MV-4-11 (cell line): ENCODE measurements at places on chromosomes 7 and 10.

DNA sequence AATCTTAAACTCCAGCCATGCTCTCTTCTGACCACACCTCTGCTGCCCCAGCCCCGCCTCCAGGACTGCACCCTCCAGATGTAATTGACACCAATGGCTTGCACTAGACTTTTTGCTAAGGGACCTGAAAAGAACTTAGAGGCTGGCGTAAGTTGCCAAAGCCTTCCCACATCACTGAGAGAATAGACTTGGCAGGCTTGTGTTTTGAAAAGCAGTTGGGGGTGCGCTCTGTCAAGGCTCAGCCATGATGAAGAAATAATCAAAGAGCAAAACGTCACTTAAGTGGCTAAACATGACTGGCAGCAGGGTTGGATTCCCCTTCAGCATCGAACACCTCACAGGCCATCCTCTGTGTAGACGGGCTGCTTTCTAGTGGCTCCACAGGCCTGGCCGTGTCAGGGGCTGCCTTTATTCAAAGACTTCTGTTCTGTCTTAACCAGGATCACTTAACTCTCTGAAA is 195.2 kb upstream of the C7orf33 start:
- DNase-seq = no peak

DNA sequence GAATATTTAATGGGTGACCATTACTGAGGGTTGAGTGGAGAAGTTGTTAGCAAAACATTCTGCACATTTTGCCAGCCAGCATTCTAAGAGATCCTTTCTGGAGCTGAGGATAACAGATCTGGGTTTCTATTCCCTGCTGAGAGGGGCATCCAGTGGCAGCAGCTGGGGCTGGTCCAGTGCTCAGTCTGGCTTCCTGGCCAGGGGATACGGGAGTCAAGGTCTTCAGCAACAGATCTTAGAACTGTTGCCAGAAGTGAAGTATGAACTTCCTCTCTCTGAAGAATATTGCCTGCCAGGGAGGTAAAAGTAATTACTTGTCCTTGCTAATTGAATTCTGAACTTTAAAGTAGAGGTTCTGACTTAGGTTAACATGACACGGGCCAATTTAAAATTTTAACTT is 568.4 kb downstream of the REEP3 start:
- DNase-seq = no peak

- DNase-seq = peak; percentile 64
Observed at GRCh38 chr10:70493660-70494234, 15.2 kb downstream of the PALD1 start.

- DNase-seq = no peak
Observed at GRCh38 chr7:36336390-36336789, 53.3 kb upstream of the ANLN start.

DNA sequence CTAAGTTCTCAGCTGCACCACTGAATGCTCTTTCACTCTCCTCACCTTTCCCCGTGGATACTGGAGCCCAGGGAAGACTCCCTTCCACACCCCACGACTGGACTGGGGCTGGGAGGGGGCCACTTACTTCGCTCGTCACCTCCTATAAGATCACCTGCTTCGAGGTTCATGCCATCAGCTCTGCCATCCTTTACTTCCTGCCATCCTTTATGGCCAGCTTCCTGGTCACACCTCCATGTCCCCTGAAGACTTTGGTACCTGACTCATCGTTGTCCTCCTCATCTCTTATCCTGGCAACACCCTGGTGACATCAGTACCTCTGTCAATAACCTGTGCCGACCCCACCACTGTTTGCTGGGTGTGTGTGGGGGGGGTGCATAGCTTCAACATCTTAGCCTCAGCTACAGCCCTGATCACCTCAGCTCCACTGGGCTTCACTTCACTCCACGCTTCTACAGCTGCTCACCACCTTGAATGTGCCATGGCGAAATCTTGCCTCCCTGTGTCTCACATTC is 8.7 kb upstream of the VDAC2 start:
- no peak for DNase-seq

DNA sequence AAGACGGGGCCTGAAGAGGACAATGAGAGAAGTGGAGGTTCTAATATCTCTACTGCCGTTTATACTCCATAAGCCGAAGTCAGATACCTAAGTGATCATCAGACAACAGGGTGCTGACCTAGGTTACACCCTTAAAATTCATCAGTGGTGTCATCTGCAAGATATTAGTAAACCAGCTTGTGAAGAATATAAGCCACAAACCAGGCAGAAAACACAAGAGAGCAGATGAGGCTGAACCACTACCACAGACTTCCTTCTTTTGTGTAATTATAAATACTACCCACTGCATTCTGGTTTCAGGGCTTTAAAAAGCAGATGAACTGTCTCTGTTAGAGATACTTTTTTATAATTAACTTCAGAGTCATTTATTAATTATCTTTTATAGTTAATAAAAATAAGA is 69.0 kb upstream of the LRRC17 start:
- DNase-seq = peak; percentile 87
